ENCODE measurements at places on chromosomes 5 and 9.

GRCh38 chr5:57174890-57175510 lies 1.1 kb downstream of the GPBP1 start:
- no peak for DNase-seq

GRCh38 chr5:149442563-149443182 lies 63.6 kb upstream of the IL17B start:
- peak; percentile 49 for DNase-seq

GRCh38 chr5:56314529-56314928 lies 81.4 kb upstream of the ANKRD55 start:
- DNase-seq = no peak

- DNase-seq = no peak
Observed at GRCh38 chr5:60810438-60811085, 33.5 kb downstream of the ELOVL7 start.

DNA sequence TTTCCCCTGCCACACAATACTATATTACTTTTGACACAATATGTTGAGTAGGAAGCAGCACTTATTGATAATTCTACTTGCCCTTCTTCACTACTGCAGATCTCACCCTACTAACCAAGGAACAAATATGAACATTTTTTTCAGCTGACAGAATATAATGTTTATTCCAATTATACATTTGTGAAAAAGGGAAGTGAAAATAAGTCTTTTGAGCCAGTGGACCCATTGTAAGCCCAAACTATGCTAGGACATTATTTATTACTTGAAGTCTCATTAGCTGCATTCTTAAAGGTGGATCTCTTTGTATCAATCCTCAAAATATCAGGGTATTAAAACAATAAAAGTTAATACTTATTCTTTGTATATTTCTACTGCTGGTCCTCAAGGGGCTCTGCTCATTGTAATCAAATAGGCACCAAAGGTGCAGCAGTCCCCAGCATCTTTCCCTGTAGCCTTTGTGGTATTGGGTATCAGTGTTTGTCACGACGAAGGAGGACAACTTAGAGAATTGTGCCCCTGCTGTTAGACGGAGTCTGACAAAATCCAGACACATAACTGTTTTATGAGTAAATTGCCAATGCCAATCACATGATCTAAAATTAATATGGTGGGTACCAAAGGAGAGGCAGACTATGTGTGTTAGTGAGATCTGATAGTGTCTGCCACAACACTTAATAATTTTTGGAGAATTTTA lies 453.5 kb upstream of the CDH9 start:
- no peak for DNase-seq

DNA sequence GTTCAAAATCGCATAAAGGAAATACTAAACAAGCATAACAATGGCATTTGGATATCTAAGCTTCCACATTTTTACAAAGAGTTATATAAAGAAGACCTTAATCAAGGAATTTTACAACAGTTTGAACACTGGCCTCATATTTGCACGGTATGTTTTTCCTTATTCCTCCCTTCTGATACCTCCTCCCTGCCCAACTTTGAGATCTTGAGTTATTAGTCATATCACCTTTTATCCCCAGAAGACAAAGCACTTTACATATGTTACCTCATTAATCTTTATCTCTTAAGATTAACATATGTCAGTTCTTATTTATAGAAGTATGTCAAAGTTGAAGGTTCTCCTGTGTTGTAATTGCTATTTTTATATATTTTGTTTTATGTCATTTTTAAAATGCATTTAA lies 29.8 kb downstream of the TDRD7 start:
- DNase-seq = no peak

DNA sequence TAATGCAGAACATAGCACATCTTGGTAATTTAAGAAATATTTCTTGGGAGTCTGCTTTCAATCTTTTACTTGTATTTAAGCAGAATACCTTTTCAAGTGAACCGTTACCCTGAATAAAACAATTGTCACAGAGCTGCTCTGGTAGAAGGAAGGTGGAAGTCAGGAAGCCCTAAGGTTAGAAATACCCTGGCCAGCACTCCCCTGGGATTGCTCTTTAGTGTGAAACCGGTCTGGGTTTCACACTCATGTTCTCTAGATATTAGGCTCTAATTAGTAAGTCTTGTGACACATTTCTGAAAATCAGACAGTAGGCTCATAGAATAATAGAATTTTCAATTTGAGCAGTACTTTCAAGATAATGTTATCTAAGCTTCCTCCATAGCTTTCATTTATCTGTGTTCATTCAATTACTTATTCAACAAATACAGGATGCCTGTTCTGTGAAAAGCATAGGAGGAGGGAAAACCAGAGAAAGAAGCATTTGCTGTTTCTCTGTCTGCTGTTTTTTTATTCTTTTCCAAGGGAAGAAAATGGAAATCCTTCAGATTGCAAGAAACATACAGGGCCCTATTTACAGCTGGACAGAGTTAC lies 825.5 kb downstream of the TLR4 start:
- no peak for DNase-seq

DNA sequence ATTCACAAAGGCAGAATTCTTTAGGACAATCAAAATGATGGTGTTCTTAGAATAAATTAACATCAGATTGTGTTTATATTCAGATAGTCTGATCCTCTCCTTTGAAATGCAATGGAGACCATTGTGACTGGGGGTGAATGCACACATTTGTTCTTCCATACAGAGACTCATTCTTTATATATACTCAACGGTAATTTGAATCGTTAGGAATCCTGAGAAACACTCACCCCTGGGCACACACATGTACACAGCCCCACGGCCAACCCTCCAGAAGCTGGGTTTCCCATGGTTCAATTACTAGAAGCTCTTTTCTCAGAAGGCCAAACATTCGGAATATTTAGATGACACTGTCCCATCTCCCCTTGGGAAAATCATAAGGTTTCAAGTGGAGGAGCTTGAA lies 57.5 kb upstream of the EPB41L4B start:
- no peak for DNase-seq

DNA sequence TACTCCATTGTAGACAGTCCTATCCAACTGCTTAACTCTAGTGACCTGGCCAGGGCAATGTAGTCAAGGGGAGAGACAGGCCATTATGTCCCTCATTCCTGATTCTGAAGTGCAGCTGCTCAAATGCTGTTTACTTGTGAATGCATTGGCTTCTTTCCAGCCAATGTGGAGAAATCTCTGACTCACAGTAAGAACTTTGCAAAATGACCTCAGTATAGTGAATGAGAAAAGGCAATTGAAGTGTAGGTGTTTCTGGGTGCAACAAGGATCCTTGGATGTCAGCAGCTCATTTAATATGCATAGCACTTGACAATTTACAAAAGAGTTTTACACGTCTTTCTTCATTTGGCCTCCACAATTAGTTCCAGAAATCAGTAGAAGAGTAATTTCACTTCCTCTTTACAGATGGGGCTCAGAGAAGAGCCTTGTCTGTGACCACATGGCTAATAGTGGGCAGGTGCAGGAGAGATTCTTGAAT lies 367.2 kb downstream of the OSTF1 start:
- DNase-seq = no peak

GRCh38 chr5:110342683-110343082 lies 383.8 kb downstream of the TMEM232 start:
- no peak for DNase-seq

DNA sequence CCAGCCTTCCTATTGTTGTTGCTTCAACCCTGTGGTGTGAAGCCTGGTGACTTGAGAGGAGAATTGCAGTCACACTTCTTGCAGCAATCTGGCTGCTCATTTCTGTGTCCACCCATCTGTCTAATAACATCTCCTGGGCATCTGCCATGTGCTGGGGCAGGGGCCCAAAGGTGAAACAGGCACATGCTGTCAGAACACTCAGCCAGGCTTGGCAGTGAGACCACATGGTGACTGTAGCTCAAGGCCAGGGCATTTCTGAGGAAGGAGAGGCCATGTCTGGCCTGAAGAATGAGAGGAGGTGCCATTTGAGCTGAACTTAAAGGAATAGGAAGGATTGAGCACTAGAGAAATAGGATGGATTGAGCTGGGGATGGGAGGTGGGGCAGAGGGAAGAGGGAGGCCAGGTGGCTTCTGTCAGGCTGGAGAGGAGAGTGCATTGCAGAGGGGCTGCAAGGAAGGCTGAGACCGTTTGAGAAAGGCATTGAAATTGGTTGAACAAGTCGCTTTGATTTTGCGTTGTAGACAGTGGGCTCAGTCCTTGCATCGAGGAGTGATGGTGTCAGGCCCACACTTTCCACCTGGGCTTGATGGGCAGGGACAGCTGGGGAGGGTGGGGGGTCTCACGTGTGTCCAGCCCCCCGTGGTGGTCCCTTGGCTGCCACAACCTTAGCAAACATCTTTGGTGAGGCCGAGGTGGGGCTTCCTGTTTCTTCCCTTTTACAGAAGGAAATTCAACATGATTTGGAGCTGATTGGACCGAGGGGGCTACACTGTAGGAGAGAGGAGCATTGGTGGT lies 222.4 kb downstream of the CACNA1B start:
- DNase-seq = no peak

DNA sequence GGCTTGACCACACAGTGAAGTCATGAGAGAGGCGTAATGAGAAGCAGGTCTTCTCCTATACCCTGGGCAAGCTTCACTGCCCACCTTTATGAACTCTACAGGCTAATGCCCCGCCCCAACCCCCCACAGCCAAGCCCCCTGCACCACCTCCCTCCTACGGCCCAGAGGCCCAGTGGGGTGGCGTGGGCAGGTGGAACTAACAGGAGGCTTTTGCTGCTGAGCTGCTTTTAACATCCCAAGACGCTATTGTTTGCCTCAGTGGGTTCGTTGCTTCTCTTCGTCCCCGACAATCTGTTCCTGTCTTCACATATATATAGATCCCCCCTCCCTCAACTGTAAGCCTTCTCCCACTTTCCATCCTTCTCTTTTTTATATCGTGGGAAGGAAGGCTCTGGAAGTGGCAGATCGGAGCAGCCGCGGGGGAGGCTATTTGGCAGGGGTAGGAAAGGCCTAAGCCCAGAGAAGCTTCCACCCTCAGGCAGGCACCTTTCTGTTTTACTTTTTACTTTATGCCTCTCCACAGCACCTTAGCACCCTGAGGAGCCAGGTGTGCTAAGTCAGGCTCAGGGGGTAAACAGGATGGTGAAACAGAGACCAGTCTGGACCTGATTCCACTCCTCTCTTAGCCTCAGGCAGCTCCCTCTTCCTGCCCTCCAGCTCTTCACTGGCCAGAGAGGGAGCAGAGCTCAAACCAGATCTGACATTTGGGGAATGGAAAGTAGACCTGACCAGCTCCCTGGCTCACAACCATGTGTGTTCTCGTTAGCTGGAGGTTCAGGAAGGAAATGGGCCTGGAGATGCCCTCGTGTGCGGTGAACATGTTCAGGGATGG lies 26.5 kb downstream of the CD74 start:
- no peak for DNase-seq
